ENCODE measurements at places on chromosomes 5 and 9.

DNA sequence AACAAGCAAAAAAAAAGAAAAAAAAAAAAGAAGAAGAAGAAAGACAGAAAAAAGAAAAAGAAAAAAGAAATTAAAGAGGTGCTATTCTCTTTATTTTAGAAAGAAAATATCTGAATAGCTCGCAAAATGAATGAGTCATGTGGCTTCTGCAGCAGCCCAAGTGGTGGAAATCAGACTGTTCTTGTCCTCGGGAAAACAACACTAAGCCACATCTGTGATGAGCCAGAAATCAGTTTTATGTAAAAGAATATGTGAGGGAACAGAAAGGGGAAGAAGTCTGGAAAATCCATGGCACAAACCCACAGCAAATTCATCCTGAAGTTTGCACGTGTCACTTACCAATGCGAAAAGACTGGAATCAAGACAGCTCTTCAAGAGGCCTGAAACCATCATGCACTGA is 118.7 kb upstream of the GAS1 start:
- no peak for DNase-seq

DNA sequence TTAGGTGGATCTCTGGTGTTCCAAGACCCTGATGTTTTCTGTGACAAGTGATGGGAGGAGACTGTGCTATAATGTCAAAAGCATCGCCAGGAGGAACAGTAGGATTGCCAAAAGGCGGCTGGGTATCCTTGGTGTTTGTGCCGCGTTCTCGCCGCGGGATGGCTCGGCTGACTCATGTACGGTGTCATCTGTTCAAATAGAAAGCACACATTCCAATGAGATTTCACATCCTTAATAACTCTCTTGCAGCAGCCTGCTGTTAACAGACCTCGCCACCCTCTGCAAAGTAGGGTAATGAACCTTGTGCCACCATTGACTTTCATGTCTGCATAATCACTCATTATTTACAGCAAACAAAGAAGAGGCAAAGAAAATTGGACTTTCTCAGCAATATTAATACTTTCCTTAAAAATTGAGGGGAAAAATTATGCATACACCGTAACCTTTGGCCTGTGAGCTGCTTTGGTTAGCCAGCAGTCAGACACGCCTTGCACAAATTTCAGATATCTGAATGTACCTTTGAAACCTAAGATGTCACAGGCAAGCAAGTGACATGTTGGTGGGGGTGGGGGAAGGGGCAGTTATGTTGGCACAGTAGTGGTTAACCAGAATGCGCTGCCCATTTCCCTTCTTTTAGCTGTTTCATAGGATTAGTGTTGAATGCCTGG is 289.4 kb downstream of the EFNA5 start:
- DNase-seq = no peak

GRCh38 chr9:121720311-121721057 is 69.0 kb downstream of the DAB2IP start:
- DNase-seq = no peak

- DNase-seq = no peak
These were observed 583.1 kb downstream of the CCDC171 start for GRCh38 chr9:16135968-16136367.

DNA sequence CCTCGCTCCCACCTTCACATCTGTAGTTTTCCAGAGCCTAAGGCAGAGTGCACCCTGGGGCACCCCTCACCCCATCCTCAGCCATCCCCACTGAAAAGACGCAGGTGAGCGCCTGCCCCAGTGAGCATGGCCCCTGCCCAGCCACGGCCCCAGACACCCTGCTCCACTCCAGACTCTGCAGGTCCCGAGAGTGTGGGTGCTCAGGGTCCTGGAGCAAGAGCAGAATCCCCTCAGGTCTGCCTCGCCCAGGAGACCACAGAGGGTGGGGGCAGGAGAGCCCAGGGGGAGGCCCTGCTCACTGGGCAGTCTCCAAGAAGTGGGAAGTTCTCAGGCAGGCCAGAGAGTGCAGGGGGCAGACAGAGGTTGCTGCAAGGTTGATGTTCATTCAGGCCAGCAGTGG is 158.6 kb upstream of the PPP1R26 start:
- DNase-seq = no peak

DNA sequence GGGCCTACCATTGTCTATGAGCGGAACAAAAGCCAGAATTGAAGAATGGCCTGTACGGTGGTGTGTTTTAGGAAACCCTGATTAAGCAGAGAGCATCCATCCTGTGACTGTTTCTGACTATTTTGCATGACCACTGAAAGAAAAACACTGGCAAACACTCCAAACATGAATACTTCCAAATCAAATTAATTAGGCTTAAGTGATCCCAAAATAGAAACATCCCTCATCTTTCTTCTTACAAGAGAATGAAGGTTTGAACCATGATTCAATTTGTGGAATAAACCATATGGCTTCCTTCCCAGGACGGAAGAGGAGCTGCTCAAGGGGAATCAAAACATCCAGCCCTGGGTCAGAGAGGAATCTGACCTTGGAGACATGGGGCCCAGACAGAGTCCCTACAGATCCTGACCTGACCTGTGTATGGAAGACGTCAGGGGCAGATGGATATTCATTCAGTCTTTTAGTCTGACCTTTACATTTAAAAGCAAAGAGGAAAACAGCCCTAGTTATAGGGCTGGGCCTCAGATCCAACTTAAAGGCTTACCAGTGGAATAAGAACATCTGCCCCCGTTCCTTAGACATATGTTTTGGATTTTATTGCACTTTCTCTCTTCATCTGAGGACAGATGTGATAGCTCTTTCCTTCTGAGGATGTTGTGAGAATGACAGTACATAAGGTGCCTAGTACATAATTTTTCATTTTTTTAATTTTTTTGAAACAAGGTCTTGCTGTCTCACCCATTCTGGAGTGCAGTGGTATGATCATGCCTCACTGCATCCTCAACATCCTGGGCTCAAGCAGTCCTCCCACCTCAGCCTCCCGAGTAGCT is 17.6 kb upstream of the RECK start:
- no peak for DNase-seq

GRCh38 chr5:76358-77169 is 15.4 kb upstream of the PLEKHG4B start:
- DNase-seq = no peak

DNA sequence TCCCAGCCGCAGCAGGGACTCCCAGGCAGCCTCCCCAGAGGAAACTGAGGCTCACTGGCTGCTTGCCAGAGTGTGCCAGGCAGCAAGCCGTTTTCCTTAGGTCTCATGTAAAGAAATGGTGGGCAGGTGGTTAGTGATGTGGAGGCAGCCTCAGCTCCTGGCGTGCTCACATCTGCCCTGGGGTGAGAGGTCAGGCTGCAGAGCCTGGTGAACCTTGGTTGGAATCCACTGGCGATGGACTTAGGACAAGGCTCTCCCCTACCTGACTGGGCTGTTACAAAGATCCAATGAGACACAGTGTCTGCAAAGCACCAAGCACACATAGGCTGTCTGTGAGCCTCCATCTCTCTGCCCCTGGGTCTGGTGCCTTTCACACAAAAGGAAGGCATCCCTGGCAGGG is 30.9 kb downstream of the LHX6 start:
- DNase-seq = no peak

DNA sequence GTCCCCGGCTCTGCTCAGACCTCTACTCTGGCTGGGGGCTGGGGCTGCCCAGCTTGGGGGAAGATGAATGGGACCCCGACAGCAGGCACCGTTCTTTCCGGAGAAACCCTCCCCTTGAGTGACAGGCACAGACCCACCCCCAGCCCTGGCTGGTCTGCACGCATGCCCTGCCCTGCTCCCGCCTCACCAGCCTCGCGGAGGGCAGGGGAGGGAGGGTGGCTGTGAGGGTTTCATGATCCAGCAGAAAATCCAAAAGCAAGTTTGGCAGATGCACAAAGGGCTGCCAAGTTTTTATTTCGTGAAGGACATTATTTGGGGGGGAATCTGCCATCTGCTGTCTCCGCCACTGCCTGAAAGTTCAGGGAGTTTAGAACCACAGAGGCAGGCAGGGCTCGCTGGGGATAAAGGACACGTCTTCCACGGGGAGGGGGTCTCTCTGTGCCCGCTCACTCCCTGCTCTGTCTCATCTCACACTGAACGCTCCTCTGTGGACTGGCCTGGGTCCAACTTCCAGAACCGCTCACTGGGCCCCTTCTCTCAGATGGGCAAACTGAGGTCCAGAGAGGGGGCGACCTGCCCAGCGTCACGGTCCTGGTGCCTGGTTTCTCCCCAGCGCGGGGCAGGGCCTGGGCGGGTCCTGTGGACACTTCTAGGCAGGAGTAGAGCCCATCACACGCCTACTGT is 92.9 kb downstream of the RXRA start:
- no peak for DNase-seq

GRCh38 chr9:18441261-18441660 is 32.7 kb upstream of the ADAMTSL1 start:
- no peak for DNase-seq

GRCh38 chr5:44885903-44886302 is 77.2 kb downstream of the MRPS30 start:
- no peak for DNase-seq

GRCh38 chr5:108216890-108217289 is 165.0 kb downstream of the FBXL17 start:
- no peak for DNase-seq

DNA sequence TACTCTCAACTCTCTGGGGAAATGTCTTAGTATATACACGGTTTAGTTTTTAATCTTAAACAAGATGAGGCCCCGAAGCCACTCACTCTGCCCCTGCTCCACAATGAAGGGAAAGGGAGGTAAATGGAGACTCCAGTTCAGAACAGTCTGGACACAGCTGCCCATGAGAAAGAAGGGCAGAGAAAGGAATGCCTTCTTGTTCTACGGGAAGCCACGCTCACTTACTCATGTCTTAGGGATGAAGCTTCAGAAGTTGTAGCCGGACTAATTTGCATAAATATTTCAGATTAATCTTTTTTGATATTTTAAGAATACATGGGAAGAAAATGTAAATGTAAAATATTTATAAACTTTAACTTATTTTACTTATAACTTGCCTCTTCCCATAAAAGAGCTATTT is 94.0 kb downstream of the COL23A1 start:
- no peak for DNase-seq

- no peak for DNase-seq
These were observed 243.9 kb downstream of the EFNA5 start for GRCh38 chr5:107426872-107427271.

DNA sequence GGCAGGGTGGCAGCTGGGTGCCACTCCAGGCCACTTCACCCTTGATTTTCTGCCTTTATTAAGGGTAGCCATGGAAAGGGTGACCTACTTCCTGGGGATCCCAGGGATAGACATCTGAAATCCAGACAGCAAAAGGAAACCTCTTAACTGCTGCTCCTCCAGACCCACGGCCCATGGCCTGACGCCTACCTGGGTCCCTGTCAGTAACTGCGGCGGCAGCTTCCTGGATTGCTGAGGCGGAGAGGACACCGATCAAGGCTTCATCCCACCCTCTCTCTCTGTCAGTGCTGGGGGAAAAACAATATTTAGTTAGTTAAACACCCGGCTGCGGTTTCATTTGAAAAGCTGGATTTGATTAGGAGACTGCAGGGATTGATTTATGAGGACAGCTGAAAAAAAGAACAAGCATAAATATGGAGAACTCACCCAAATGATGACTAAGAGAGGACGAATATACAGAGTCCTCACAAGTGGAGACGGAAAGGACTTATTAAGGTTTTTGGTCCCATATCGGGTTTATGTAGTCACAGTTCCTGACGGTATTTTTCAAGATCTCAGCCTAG is 158.7 kb upstream of the KLF4 start:
- no peak for DNase-seq

DNA sequence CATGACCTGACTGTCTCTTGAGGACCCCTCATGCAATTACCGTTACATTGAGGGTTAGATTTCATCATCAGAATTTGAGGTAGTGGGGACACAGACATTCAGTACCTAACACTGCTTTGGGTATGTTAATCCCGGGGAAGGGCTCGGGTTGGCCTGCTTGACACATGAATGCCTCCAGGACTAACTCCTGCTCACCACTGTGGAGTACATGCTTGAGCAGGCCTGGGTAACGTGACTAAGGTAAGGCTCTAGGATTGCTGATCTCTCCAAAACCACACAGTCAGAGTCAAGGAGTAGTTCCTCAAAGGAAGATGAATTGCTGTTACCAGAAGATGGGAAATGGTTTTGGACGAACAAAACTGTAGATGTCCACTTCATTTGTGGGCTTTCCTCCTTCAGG is 376.3 kb upstream of the ZNF462 start:
- no peak for DNase-seq

- DNase-seq = no peak
These were observed 387.5 kb downstream of the PLK2 start for GRCh38 chr5:58072300-58072965.

DNA sequence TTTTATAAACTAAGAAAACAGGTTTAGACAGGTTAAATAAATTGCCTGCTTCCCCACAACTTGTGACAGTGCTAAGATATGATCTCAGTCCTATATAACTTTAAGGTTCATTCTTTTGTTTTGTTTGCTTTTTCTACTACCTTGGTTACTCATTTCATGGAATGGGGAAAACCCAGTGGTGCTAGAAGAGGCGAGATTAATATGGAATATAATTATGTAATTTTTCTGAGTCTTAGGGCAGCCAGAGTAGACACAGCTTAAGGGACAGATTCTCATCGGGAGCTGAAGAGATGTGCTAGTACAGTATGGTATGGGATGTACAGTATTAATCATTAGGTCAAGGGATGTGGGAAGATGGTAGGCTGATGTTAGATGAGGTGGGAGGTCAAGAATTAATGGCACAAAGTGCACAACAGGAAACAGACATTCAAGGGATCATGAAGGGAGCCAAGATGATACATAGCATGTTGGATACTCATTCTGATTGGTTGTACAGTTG is 6.2 kb downstream of the TRIM32 start:
- no peak for DNase-seq

- no peak for DNase-seq
These were observed 104.3 kb downstream of the GNAQ start for GRCh38 chr9:77927265-77927664.

- DNase-seq = peak; percentile 38
These were observed 2.6 kb downstream of the CTNNAL1 start for GRCh38 chr9:109010746-109011145.

DNA sequence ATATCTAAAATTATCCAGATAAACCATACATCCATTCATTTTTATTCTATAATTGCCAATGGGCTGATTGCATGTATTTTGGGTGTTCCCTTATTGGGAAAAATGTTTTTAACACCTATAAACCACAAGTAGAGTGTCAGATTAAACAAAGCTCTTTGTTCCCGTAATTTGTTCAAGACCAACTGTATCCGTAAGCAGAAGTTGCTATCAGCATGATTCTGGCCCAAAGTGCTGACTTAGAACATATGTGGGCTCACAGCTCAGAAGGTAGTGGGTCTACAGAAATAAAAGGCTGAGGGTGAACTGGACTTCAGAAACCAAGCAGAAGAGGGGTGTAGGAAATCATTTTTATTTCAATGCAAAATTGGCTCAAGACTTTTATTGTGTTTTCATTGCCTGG is 23.5 kb upstream of the IL7R start:
- no peak for DNase-seq

GRCh38 chr5:138711087-138711486 is 42.1 kb upstream of the CTNNA1 start:
- DNase-seq = no peak

Measured in activated CD4-positive, alpha-beta T cell treated with anti-CD3 and anti-CD28 coated beads for 24 hours (primary cell).